ENCODE measurements at places on chromosomes 4 and X. TPM values are rescaled to one million over a fixed set of nuclear protein-coding genes. Genes with fewer than 3 reads are reported as not detected.

ODAM gene
- total RNA-seq = not detected

HERC5 gene
- total RNA-seq = 2.6 TPM

PYURF gene
- 143 TPM for total RNA-seq

DNA sequence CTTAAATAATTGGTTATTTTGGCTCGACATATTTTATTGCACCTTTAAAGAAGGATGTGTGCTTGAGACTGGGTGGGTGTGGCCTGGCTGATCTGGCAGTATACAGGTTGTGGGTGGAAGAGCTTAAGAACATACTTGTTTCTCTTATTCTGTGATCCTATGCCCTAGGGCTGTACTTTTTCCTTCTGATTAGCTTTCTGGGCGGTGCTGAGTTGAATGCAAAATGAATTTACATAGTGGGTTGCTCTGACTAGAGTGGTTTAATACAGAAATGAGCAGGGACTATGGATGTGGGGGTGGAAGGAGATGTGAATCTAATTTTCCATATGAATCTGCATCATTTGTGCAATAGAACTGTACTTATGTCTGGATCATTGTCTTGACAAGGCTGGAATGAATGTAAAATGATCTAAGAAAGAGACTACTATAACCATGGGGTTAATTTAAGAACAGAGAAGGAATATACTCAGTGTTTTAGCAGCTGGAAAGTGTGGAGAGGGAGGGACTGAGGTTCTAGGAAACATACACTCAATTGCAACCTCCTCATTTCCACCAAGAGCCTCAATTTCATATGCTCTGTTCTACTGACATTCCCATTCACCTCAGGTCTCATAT lies 73.7 kb downstream of the RLIM start:
- no peak for DNase-seq

DMP1 gene
- total RNA-seq = not detected

GRCh38 chr4:3087115-3087797 lies 12.8 kb downstream of the HTT start:
- DNase-seq = no peak
